ENCODE measurements at places on chromosomes 7 and 10.

DNA sequence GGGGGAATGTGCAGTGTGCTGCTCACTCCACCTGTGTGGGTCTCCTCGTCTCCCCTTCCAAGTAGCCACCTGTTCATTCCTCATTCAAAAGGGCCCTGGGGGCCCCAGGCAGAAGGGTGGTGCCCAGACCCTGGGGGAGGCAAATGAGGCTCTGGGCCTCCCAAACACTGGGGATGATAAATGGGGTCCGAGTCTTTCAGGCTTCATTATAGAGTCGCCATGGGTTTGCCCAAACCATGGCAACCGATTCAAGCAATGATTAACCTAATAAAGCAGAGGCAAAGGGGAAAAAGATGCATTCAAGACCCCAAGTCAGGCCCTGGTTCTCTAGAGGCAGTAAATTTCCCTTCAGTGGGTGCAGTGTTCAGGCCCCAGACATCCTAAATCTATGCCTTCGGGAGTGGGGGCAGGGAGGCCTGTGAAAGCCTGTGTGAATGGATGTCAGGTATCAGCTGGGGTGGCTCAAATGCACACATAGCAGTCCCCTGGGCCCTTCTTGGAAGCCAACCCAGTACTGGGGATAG lies 10.4 kb downstream of the NEUROG3 start:
- no peak for DNase-seq

- no peak for DNase-seq
Observed at GRCh38 chr10:34185998-34186397, 629.1 kb downstream of the PARD3 start.

GRCh38 chr10:88728107-88728763 lies 22.2 kb downstream of the LIPK start:
- DNase-seq: no peak

GRCh38 chr10:101292194-101293006 lies 61.6 kb upstream of the BTRC start:
- DNase-seq: no peak

DNA sequence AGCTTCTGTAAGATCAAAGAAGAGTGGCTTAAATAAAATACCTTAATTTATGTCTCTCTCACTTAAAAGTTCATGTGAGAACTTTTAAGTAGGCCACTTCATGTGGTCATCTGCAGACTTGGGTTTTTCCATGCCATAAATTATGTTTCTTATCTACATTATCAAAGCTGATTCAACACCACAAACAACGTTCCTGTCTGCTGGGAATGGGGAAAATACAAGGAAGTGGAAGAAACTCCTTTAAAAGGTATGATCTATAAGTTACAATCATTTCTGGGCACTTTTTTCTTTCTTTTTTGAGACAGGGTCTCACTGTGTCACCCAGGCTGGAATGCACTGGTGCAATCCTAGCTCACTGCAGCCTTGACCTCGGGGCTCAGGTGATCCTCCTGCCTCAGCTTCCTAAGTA lies 16.9 kb upstream of the OTUD1 start:
- DNase-seq: no peak
